ENCODE measurements at places on chromosomes 7 and 10. TPM values are rescaled to one million over a fixed set of nuclear protein-coding genes. Genes with fewer than 3 reads are reported as not detected.

DNA sequence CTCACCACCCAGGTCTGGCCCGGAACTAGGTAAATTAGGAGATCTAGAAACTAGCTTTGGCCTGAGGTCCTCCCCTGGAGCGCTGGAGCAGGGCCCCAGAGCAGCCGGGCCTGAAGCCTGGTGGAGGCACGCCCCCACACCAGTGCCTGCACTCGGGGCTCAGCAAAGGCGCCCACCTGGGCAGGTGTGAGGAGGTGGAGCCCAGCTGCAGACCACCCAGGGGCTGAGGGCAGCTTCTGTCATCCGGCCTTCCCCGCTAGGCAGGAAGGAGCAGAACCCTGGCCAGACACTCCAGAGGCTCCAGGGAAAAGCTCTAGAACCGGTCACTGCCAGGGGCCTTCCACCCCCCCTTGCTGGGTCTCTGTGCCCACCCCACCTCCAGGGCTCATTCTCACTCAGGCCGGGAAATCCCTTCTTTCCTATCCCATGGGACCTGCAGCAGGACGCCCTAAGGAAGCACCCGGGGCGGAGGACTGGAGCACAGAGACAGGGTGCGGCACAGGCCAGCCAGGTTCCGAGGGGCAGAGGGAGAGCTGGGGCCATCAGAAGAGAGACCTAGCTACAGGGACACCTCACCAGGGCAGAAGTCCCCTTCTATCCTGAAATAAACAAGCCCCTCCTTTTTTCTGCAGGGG lies 161.2 kb downstream of the NRF1 start:
- H3K27ac ChIP-seq: no peak overlapping the region
- H3K27me3 ChIP-seq: peaks cover 79% of the 10 kb centered on the region

- no peak for DNase-seq
- H3K4me1 ChIP-seq: no peaks in the 10 kb centered on the region
- H3K27me3 ChIP-seq: no peaks in the 10 kb centered on the region
- H3K27ac ChIP-seq: no peak overlapping the region
- H3K4me3 ChIP-seq: no peak overlapping the region
- H3K36me3 ChIP-seq: no peaks in the 10 kb centered on the region
These were observed 26.1 kb upstream of the FAM221A start for GRCh38 chr7:23653942-23654341.

Gene SMKR1
- total RNA-seq: not detected

- peak; percentile 87 for DNase-seq
- peak overlapping the region; percentile 81 for H3K27ac ChIP-seq
- H3K4me3 ChIP-seq: no peak overlapping the region
- peaks cover 19% of the 10 kb centered on the region for H3K4me1 ChIP-seq
These were observed 23.9 kb downstream of the SCD start for GRCh38 chr10:100370714-100371481.

DNA sequence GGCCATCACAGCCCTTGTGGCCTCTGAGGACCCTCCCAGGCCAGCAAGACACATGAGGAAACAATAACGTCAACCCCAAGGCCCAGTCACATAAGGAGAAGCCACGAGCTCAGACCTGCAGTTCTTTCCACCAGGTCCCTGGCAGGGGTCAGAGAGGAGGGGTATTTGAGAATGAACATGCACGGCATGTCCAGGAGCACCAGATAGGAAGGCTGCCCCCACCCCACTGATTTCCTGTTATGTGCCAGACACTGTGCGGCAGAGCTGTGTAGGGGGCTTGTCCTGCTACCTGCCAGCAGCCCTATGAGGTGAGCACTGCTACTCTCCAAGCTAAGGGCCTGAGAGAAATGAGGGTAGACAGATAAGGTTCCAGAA lies 40.7 kb upstream of the ZMIZ1 start:
- H3K4me3 ChIP-seq: no peak overlapping the region
- H3K4me1 ChIP-seq: no peaks in the 10 kb centered on the region
- no peaks in the 10 kb centered on the region for H3K36me3 ChIP-seq
- peaks cover 32% of the 10 kb centered on the region for H3K27me3 ChIP-seq
- no peak overlapping the region for H3K27ac ChIP-seq

Gene TMEM270
- not detected for total RNA-seq

GRCh38 chr7:12766416-12766815 lies 79.0 kb downstream of the ARL4A start:
- no peaks in the 10 kb centered on the region for H3K36me3 ChIP-seq
- no peak for DNase-seq
- H3K4me3 ChIP-seq: no peak overlapping the region
- H3K27ac ChIP-seq: no peak overlapping the region

- H3K36me3 ChIP-seq: no peaks in the 10 kb centered on the region
- no peaks in the 10 kb centered on the region for H3K27me3 ChIP-seq
- no peak overlapping the region for H3K27ac ChIP-seq
- DNase-seq: no peak
- no peaks in the 10 kb centered on the region for H3K4me1 ChIP-seq
- H3K4me3 ChIP-seq: no peak overlapping the region
These were observed 397.6 kb downstream of the THSD7A start for GRCh38 chr7:11434366-11434765.

DNA sequence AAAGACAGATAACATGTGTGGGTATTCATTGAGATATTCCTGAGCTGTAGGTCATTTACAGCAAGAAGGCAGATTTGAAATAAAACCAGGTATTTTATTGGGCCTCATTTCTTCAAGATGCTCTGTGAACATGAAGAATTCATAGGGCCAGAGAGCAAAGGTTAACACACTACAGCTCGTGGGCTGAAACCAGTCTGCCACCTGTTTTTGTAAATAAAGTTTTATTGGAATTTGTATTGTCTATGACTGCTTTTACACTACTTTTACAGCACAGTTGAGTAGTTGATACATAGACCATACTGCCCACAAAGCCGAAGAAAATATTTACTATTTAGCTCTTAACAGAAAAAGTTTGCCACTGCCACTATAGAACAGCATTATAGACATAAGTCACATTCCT lies 22.1 kb upstream of the LIPA start:
- no peaks in the 10 kb centered on the region for H3K27me3 ChIP-seq
- H3K4me1 ChIP-seq: peaks cover 8% of the 10 kb centered on the region
- DNase-seq: no peak
- no peak overlapping the region for H3K27ac ChIP-seq
- no peaks in the 10 kb centered on the region for H3K36me3 ChIP-seq

DNA sequence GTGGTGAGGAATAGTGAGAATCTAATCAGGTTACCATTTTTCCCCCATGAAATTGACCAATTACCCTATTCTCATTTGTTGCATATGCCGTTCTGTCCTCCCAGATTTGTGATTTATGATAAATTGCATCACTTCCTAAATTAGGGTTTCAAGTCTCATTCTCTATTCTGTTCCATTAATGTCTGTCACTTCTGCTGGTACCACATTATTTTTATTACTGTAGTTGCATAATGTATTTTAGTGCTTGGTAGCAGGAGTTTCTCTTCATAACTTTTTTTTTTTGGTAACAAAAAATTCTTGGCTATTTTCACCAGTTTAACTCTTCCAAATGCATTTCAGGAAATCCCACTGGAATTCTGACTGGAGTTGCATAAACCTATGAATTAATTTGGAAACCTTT lies 44.0 kb upstream of the FAM133B start:
- peaks cover 6% of the 10 kb centered on the region for H3K36me3 ChIP-seq
- no peak overlapping the region for H3K27ac ChIP-seq
- no peak for DNase-seq
- no peaks in the 10 kb centered on the region for H3K27me3 ChIP-seq
- no peak overlapping the region for H3K4me3 ChIP-seq
- H3K4me1 ChIP-seq: peaks cover 6% of the 10 kb centered on the region

Gene TYW1B
- 1.8 TPM for total RNA-seq

Gene TMEM176B
- not detected for total RNA-seq

Gene CDK14
- 28.1 TPM for total RNA-seq

GRCh38 chr7:157928808-157929425 lies 592.1 kb downstream of the DNAJB6 start:
- no peaks in the 10 kb centered on the region for H3K36me3 ChIP-seq
- no peaks in the 10 kb centered on the region for H3K4me1 ChIP-seq
- no peak for DNase-seq

DNA sequence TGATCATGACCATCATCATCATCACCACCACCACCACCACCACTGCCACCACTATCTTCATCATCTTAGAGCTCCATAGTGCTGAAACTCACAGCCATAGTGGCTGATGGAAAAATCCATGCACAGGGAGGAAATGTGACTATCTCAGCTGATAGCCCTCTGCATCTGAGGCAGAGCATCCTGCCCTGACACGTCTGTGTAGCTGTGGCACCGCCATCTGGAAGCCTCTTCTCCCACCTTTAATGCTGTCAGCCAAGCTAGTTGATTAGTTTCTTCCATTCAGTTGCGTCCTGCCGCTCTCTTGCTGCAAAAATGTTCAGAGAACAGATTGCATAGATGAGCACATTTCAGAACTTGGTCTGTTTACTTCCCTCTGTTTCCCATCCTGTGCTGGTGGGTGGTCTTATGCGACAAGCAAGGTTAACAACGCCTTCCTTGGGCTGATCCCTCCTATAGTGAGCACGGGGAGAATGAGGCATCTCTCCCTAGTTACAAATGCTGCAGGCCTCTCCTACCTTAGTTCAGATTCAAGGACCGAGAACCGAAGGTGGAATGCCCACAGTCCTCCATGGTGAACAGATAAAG lies 478.6 kb downstream of the PLXNA4 start:
- DNase-seq: no peak
- no peak overlapping the region for H3K4me3 ChIP-seq
- peaks cover 11% of the 10 kb centered on the region for H3K27me3 ChIP-seq
- no peak overlapping the region for H3K27ac ChIP-seq
- H3K36me3 ChIP-seq: no peaks in the 10 kb centered on the region
- H3K4me1 ChIP-seq: no peaks in the 10 kb centered on the region

- peaks cover 2% of the 10 kb centered on the region for H3K4me1 ChIP-seq
- H3K27me3 ChIP-seq: no peaks in the 10 kb centered on the region
- H3K27ac ChIP-seq: no peak overlapping the region
- no peak for DNase-seq
These were observed 243.7 kb downstream of the INHBA start for GRCh38 chr7:41459183-41459582.

DNA sequence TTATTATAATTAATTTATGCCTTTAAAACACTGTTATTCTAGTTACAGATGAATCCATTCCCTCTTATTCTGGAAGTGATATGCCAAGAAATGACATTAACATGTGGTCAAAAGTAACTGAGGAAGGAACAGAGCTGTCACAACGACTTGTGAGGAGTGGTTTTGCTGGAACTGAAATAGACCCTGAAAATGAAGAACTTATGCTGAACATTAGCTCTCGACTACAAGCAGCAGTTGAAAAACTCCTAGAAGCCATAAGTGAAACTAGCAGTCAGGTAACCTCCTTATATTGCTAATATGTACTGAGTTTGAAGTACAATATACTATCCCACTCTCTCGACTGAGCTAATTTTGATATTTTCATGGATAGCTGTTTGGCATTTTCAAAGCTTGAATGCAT lies 81.6 kb downstream of the CYP51A1 start:
- peaks cover 9% of the 10 kb centered on the region for H3K36me3 ChIP-seq
- H3K4me1 ChIP-seq: no peaks in the 10 kb centered on the region
- H3K27me3 ChIP-seq: no peaks in the 10 kb centered on the region

Gene PNLIP
- total RNA-seq: not detected

- no peak overlapping the region for H3K27ac ChIP-seq
- H3K4me3 ChIP-seq: no peak overlapping the region
- no peak for DNase-seq
- peaks cover 19% of the 10 kb centered on the region for H3K36me3 ChIP-seq
- peaks cover 5% of the 10 kb centered on the region for H3K4me1 ChIP-seq
These were observed 10.1 kb downstream of the RAB18 start for GRCh38 chr10:27514243-27514642.

DNA sequence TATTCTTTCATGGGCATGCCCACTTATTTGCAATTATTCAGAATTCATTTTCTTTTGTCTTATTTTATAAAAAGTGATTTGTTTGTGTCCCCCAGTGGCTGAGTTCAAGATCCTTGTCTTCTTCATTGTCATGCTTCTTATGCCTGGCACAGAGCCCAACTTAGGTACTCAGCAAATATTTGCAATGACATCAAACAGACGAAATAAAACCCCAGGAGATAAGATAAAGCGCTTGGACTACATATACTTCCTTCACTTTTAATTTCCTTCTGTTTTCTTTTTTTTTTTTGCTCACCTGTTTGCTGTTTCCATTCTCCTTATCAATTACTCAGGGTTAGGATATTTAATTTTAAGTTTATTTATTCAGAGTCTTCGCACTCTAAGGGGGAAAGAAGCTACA lies 225.0 kb downstream of the SDHAF3 start:
- no peak overlapping the region for H3K4me3 ChIP-seq
- no peaks in the 10 kb centered on the region for H3K27me3 ChIP-seq
- H3K4me1 ChIP-seq: no peaks in the 10 kb centered on the region
- no peak overlapping the region for H3K27ac ChIP-seq

GRCh38 chr7:94030634-94031033 lies 26.5 kb upstream of the BET1 start:
- H3K4me3 ChIP-seq: no peak overlapping the region
- DNase-seq: no peak
- H3K27ac ChIP-seq: no peak overlapping the region
- no peaks in the 10 kb centered on the region for H3K36me3 ChIP-seq

- H3K4me1 ChIP-seq: peaks cover 25% of the 10 kb centered on the region
- no peak overlapping the region for H3K27ac ChIP-seq
- DNase-seq: no peak
- H3K27me3 ChIP-seq: peaks cover 3% of the 10 kb centered on the region
- H3K4me3 ChIP-seq: no peak overlapping the region
These were observed 117.8 kb upstream of the ZMIZ1 start for GRCh38 chr10:78950656-78951587.

GRCh38 chr7:15308821-15309220 lies 253.0 kb downstream of the AGMO start:
- no peaks in the 10 kb centered on the region for H3K36me3 ChIP-seq
- no peak for DNase-seq
- H3K4me1 ChIP-seq: no peaks in the 10 kb centered on the region
- H3K27me3 ChIP-seq: no peaks in the 10 kb centered on the region
- no peak overlapping the region for H3K27ac ChIP-seq

GRCh38 chr7:49398746-49399145 lies 374.7 kb upstream of the VWC2 start:
- no peaks in the 10 kb centered on the region for H3K27me3 ChIP-seq
- H3K4me3 ChIP-seq: no peak overlapping the region
- no peaks in the 10 kb centered on the region for H3K36me3 ChIP-seq

Gene CYP26A1
- not detected for total RNA-seq

GRCh38 chr7:72023926-72024325 lies 388.2 kb downstream of the CALN1 start:
- H3K4me1 ChIP-seq: no peaks in the 10 kb centered on the region
- no peak overlapping the region for H3K4me3 ChIP-seq
- no peak overlapping the region for H3K27ac ChIP-seq
- DNase-seq: no peak
